ENCODE measurements at places on chromosomes 16 and 17. TPM values are rescaled to one million over a fixed set of nuclear protein-coding genes. Genes with fewer than 3 reads are reported as not detected.

GRCh38 chr16:48818257-48818656, 208.3 kb upstream of the N4BP1 start:
- H3K4me3 ChIP-seq: no peak overlapping the region
- no peaks in the 10 kb centered on the region for H3K27me3 ChIP-seq
- no peaks in the 10 kb centered on the region for H3K36me3 ChIP-seq
- no peaks in the 10 kb centered on the region for H3K4me1 ChIP-seq

GRCh38 chr17:50861822-50862528, 4.2 kb downstream of the TOB1 start:
- no peaks in the 10 kb centered on the region for H3K27me3 ChIP-seq
- no peak overlapping the region for H3K4me3 ChIP-seq
- DNase-seq: peak; percentile 48
- H3K36me3 ChIP-seq: peaks cover 25% of the 10 kb centered on the region
- H3K27ac ChIP-seq: no peak overlapping the region
- H3K4me1 ChIP-seq: peaks cover 24% of the 10 kb centered on the region

GPR142 gene
- total RNA-seq: not detected

SLFN14 gene
- total RNA-seq: not detected

KCNH6 gene
- total RNA-seq: not detected

Data from GM23248 (cell line).